ENCODE measurements at places on chromosomes 2 and 18.

DNA sequence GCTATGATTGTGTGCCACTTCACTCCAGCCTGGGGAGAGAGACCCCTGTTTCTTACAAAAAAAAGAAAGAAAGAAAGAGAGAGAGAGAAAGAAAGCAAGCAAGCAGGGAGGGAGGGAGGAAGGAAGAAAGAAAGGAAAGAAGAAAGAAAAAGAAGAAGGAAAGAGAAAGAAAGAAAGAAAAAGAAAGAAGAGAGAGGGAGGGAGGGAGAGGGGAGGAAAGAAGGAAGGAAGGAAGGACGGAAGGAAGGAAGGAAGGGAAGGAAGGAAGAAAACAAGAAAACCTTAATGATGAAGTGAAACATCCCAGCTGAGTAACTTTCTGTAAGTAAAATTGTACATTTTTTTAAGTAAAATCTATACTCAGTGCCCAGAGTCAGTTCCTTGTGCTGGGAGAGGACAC is 75.5 kb upstream of the GLS start:
- DNase-seq, result no peak

DNA sequence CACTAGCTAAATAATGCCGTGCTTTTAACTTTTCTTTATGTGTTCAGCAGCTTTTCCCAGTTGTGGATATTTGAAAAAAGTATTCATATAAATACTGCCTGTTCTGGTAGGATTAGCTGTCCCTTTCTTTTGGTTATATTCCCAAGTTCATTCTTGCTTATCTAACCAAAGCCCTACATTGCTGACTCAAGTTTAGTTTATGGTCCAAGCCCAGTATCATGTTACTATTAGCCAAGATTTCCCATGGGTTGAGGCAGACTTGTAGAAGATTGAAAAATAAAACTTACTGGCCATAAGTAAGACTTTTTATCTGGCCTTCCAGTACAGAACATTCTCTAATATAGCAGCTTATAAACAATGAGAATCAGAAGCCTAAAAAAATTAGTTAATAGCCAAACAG is 49.7 kb upstream of the NFE2L2 start:
- DNase-seq, result peak; percentile 96

GRCh38 chr2:100197631-100198153 is 55.3 kb upstream of the AFF3 start:
- peak; percentile 45 for DNase-seq

DNA sequence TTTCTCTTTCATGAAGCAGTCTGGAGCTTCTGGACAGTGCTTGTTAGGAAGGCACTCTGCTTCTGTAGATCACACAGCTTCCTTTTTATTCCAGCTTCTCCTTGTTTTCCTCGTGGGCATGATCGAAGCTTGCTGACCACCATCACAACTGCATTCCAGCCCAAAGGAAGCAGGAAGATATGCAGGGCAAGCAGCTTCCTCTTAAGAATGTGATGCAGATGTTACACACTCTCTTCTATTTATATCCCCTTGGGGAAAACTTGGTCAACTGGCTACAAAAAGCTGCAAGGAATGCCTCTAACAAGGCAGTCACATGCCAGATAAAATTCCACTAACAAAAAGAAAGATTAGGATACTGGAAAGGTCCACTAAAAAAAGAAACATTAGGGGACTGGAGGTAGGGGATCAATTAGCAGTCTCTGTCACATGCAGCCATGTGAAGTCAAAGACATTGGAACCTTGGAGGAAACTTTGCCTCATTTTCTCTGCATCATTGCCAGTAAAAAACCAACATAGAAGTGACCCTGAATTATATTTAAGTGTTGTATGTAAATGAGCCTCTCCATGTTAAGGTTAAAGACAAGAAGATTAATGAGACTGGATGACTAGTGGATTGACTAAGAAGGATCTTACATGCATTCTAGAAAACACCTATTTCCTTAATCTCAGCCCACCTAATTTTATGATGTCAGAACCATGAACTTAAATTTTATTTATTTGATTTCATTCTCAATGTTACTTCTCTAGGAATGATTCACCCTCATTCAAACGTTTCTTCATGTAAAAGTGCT is 98.3 kb downstream of the NAB1 start:
- DNase-seq, result peak; percentile 24

- peak; percentile 93 for DNase-seq
Observed at GRCh38 chr2:160427629-160428404, 65.8 kb downstream of the RBMS1 start.

GRCh38 chr2:190655113-190655512 is 6.2 kb downstream of the NAB1 start:
- DNase-seq, result no peak

- no peak for DNase-seq
Observed at GRCh38 chr18:48718251-48718959, 179.6 kb downstream of the CTIF start.

- DNase-seq, result no peak
Observed at GRCh38 chr2:55078956-55079355, 28.7 kb upstream of the RTN4 start.

DNA sequence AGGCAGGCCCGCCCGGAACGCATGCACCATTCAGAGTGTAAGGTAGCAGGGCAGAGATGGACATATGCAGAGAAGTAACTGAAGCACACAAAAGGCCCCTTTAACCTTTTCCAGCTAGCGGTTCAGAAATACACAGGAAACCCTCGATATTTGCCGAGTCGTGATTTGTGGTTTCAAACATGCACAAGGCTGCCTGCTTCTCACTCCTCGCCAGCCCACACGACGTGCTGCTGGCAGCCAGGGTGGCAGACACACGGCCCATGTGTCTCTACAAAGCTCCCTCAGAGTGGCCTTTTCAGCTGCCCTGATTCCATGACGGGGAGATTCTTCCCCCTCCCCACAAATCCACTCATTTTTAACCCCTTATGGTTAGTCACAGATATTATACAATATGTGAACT is 23.6 kb downstream of the ZBTB7C start:
- no peak for DNase-seq

DNA sequence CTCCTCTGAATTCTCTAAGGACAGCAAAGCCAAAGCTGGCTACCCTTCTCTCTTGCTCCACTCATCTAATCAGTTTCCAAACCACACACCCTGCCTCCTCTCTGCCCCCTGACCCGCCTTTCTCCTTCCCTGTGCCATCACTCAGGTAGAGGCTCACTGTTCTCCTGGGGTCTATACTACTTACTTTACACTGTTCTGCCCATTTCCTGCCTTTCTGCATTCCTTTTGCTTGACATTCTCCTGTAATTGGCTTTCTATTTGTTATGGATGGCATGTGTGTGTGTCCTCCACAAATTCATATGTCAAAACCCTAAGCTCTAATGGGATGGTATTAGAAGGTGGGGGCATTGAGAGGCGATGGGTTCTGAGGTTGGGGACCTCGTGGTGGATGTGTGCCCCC is 675.2 kb upstream of the ID2 start:
- no peak for DNase-seq

- peak; percentile 9 for DNase-seq
Observed at GRCh38 chr2:98280376-98281102, 65.7 kb upstream of the CNGA3 start.

GRCh38 chr18:74507927-74508326 is 11.8 kb downstream of the CNDP2 start:
- no peak for DNase-seq

GRCh38 chr2:206095536-206096332 is 9.8 kb upstream of the INO80D start:
- peak; percentile 33 for DNase-seq

GRCh38 chr2:7829241-7829640 is 852.6 kb upstream of the ID2 start:
- DNase-seq, result no peak

- no peak for DNase-seq
Observed at GRCh38 chr2:26074676-26075075, 40.8 kb downstream of the RAB10 start.

DNA sequence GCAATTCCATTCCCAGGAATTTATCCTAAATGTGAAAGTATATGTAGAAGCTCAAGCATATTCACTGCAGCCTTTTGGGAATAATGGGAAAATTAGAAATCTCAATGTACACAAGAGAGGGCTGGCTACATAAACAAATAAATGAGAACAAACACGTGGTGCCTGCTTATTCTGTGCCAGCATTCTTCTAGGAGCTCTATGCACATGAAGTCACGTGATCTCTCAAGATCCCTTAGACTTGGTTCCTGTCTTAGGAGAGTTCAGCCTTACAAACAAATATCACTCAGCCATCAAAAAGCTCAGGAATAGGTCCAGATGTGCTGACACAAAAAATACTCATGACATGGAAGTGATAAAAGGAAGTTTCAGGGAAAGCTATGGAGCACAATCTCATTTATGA is 92.9 kb upstream of the SP3 start:
- DNase-seq, result no peak

DNA sequence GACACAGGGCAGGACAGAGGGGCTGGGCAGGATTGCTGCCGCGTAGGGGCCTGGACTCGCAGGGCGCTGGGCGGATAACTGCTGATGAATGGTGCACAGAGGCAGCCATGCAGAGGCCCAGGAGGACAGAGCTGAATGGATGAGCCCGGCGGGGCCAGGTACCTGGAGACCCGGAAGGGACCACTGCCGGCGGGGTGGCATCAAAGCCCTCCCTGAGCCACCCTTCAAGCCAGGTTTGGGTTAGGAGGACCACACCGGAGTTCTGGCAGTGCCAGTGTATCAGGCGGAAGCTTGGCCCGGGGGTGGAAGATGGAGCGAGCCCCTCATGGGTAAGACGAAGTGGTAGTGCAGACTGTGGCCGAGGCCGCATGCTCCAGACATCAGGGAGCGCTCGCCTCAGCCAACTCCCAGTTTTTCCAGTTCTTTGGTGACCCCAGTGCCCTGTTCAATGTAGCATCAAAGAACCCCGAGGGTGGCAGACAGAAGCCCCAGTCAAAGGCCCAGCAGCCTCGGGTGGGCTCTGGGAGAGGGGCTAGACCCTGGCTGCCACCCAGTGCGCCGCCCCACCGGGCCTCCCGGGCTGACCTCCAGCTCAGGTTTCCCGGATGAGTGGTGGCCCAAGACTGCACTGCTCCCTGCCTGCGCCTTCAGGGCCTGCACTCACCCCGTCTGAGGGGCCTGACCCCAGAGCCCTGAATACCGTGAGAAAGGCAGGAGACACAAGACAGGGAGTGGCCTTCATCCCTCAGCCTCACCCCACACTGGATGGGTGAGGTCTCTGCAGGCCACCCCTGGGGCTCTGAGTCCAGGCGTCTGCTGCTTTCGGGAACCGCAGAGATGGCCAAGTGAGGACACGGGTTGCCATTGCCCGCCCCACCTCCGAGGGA is 50.9 kb downstream of the ACAA2 start:
- no peak for DNase-seq

DNA sequence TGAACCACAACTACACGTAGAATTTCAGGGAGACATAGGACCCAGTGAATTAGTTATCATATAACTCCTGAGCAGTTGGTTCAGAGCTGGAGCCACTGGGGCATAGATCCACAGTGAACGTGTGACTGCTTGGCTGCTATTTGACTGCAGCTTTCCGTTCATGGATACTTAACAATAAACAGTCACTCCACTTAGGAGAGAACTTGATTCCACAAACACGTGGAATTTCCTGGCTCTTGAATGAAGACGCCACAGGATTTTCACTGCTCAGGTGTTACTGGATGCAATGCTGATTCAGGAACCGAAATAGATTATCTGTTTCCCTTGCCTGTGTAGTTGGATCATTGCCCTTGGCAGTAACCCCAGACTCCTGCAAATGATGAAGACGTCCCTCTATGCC is 679.1 kb upstream of the ZEB2 start:
- DNase-seq, result no peak

- DNase-seq, result no peak
Observed at GRCh38 chr2:195711478-195711877, 54.5 kb downstream of the SLC39A10 start.

DNA sequence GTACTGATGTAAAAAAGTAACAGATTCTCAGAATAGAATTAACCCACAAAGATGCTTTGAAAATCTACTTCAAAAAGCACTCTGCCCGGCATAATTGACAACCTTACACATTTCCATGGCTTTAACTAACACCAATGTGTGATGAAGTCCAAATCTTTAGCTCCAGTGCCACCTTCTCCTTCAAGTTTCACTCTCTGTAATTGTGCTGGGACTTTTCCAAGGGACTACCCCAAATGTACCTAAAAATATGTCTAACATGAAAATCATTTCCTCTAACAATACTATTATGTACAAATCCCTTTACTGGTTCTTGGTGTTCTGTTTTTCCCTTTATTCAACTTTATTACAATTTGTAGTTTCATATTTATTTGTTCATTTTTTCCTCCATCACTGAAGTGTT is 20.6 kb upstream of the UBE2E3 start:
- DNase-seq, result no peak

DNA sequence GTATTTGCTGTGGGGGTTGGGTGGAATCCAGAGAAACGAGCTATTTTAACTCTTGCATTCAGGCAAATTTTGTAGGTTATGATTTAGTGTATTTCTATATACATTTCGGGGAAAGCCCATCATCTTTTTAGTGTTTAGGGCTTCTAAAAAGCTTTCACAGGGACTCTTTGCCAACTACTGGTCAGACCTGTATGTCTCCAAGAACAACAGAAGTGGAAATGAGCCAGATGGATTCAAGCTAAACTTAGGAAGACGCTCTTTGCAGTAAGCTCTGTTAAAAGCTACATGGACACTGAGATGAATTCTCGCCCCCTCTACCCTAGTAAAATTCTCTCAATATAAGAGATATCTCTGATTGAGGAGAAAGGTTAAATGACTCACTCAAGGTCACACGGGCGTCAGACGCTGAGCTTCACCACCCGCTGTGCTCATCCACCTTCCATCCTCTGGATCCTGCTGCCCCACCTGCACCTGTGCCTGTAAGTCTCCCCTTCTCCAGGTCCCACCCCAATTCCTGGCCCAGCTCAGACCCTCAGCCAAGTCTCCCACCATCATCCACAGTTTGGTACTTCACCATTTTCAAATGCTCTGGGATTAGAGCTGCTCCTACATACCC is 85.6 kb downstream of the MARCHF4 start:
- DNase-seq, result peak; percentile 31

DNA sequence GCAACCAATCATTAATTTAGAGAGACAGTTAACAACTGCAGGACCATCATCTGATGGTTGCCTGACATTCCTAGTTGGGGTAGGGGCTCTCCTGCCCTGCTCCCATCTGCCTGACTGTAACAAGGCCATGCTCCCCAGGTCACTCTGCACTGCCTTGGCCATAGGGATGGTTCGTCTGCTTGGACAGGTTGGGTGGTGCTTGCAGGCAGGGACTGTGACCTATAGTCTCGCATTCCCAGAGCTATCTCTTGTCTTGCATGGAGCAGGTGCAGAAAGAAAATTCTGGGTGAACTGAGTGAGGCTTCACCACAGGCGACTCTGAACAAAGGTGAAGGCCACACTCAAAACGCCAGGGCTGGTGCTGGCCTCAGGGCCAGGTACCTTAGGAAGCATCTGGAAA is 64.7 kb downstream of the EMILIN2 start:
- DNase-seq, result no peak

DNA sequence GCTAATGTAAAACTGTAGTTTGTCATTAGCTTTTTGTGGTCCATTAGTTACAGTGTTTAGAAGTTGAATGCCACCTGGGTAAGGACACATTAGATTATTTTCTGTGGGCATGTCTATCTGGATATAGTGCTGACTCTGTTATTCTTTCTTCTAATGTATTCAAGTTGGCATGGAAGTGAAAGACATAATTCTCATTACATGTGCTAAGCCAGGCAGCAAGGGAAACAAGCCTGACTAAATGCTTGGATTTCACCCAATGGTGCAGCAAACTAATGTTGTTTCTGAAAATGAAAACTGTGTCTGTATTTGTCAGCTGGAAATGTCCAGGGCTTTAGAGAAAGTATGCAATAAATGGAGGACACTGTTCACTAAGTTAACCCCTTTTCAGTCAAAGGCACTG is 100.7 kb downstream of the NUP35 start:
- peak; percentile 35 for DNase-seq

All from iris pigment epithelial cell (primary cell).